ENCODE measurements at places on chromosomes 3 and 15.

DNA sequence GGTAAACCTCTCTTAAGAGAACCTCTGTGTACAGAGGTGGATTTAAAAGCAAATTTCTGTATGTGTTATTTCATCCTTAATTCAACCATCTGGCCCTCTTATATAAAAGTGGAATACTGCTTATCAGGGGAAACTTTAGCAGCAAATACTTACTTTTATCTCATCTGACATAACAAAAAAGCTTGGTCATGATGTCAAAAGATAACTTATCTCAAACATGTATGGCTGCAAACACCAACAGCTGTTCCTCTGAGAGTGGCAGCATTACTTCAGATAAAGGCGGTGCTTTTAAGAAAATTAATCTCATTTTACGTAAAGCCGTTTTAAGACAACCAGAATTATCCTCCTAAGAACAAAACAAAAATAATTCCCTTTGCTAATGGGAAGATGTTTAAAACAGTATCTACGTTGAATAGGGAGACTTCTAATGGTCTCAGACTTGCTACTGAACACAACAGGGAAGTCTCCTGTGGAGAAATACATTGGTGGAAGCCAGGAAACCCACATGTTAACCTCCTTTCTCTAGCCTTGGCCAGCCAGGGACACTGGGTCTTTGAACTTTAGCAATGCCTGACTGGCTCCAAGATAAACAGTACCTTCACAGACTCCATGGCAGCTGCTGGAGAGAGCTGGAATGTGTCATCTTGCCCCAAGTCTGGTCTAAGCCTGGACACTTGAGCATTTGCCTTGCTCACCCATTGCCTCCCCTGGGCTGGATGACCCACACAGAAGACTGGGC is 18.1 kb downstream of the ARRDC4 start:
- no peak for DNase-seq

GRCh38 chr3:9102240-9102981 is 139.1 kb upstream of the RAD18 start:
- no peak for DNase-seq

- DNase-seq, result no peak
Measured at GRCh38 chr3:141773676-141774075, 10.5 kb downstream of the GRK7 start.

GRCh38 chr15:37019479-37020433 is 80.6 kb downstream of the MEIS2 start:
- no peak for DNase-seq

DNA sequence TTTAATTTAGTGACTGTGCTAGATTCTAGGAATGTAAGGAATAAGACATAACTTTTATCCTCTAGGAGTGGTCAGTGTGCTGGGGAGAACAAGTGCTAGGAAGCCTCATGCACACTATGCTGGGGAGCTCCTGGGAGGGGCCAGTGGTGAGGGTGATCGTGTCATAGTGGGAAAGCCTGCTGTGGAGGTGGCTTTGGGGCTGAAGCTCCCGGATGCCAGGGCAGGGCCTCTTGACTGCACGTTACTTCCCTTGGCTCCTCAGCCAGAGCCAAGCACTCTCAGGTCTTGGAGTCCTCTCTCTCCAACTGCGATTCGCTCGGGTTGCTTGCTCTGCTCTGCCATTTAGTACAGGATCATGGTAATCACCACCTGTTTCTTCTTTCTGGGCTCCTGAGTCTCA is 33.6 kb downstream of the SQOR start:
- no peak for DNase-seq

GRCh38 chr3:113292933-113293332 is 81.6 kb downstream of the BOC start:
- DNase-seq, result no peak

GRCh38 chr3:109072194-109072593 is 45.7 kb downstream of the MORC1 start:
- no peak for DNase-seq

DNA sequence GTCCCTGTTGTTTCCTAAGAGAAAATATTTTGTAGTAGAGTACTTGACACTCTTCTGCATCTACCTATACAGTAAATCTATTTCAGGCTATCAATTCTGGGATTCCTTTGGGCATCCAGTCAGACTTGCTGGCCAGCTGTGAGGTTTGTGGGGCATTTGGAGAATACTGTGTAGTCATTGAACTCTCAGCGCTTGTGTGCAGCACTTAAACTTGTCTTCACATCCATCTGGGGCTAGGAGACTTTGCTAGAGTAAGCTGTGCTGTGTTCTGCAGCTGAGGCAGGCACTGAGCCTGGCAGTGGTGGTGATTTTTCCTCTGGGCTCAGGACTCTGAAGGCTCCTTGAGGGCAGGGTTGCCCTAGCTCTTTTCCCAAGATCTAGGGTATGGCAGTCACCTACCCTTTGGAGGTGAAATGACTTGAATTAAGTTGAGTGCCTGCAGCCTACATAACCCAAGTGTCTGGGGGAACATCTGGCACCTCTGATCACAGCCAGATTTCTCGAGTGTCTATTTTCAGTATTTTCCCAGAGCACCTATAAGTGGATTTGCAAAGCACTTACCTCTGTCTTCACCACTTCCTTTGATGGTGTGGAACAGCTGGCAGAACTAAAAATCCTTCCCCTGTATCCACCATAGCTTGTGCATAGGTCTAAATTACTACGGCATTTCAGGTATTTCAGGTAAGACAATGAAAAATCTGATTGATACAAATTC is 19.3 kb downstream of the CLSTN2 start:
- no peak for DNase-seq

DNA sequence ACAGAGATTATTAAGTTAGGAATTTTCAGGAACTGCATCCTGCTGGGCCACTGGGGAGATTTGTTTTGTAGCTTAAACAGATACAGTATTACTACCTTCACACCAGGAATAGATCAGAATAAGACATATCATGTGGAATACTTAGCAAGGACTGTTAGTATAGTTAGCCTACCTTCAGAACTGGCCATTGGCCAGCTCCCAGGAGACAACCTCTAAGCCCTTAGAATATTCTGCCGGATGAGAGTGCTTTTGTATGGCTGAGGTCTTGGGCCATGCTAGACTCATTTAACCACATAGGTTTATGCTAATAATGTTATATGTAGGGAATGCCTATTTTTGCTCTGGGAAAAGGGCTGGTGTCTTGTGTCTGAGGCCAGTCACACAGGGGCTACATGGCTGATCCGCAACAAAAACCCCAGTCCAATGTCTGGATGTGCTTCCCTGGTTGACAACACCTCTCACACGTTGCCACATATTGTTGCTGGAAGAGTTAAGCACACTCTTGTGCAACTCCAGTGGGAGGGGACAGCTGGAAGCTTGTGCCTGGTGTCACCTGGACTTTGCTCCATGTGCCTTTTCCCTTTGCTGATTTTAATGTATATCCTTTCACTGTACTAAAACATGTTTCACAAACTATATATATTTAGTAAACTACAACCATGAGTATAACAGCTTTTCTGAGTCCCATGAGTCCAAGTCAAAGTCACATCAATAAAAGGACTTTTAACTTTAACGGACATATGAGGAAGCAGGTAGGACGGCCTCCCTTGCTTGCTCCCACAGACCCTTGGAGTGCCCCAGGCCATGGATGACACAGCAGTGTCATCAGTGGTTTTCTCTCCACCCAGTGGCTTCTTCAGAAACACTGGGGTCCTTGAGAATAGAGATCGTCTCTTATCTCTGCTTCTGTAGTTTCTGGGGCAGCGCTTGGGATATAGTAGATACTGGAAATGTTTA is 118.0 kb upstream of the C3orf80 start:
- no peak for DNase-seq

DNA sequence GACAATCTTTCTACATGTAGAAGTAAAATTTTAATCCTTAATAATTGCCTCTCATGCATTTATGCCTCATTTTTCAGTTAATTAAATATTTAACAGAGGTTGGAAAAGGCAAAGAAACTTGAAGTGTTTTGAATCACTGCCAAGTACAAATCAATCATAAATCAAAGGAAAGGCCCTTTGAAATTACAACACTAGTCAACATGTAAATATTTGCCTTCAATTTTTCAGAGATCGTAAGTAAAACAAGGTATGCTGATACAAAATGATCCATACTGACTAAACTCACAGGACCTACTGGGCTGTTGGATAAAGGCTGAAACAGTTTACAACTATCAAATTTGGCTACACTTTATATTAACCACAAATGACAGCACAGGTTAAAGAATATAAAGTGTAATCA is 33.9 kb downstream of the ZBBX start:
- DNase-seq, result peak; percentile 86

DNA sequence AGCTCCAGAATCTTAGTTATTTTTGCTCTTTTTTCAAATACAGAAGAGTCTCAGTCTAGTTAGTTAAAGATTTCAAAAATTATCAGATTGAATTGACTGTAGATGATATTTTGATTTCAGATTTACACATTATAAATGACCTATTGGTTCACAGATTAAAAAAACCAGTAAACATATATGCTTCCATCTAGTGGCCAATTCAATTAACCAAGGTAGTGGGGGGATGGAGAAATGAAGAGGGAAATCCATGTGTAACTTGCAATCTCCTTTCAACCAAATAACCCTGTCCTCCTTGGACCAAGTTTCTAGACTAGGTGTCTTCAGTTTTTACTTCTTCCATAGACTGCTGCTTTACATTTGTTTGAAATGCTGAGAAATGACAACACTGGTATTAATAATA is 789.8 kb downstream of the ROBO1 start:
- no peak for DNase-seq

GRCh38 chr3:36165509-36166290 is 214.6 kb upstream of the STAC start:
- no peak for DNase-seq

DNA sequence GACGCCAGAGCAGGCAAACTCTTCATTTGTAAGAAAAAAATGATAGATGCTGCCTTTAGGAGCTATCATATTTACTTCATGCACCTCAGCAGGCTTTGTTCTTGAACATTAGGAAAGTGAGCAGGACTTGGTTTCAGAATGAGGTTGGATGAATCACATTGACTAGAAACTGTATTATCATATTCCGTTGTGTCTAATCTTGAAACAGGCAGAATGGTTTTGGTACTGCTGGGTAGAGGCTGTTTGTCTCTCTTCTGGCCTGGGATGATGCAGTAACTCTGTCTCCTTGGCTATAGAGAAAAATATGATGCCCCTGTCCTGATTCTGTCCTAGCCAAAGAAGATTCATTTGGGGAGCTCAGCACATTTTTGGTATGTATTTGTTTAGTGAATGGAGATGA is 344.2 kb upstream of the GRM7 start:
- no peak for DNase-seq

GRCh38 chr3:8757551-8758518 is 11.6 kb downstream of the OXTR start:
- no peak for DNase-seq

- DNase-seq, result no peak
Measured at GRCh38 chr3:9087831-9088413, 124.7 kb upstream of the RAD18 start.

- DNase-seq, result peak; percentile 36
Measured at GRCh38 chr3:39196671-39197356, 4.4 kb upstream of the XIRP1 start.

DNA sequence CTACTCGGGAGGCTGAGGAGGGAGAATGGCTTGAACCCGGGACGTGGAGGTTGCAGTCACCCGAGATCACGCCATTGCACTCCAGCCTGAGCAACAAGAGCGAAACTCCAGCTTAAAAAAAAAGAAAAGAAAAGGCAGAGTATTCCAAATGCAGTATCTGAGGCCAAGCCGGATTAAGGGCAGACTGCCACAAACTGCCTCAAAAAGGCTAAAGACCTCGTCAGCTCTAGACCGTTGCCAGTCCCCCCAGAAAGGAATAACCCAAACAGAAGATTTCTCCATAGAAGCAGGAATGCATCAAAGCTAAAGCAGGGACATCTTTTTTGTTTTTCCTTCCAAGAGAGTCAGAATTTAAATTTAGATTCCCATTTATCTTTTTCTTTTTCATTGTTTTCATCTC is 72.9 kb downstream of the TM4SF4 start:
- no peak for DNase-seq
